ENCODE measurements at places on chromosomes 5 and 9.
A peak's percentile ranks its signal among the peaks of the same experiment; 100 is the strongest.

- DNase-seq, result no peak
Observed at GRCh38 chr9:109198736-109199382, 31.8 kb upstream of the FRRS1L start.

DNA sequence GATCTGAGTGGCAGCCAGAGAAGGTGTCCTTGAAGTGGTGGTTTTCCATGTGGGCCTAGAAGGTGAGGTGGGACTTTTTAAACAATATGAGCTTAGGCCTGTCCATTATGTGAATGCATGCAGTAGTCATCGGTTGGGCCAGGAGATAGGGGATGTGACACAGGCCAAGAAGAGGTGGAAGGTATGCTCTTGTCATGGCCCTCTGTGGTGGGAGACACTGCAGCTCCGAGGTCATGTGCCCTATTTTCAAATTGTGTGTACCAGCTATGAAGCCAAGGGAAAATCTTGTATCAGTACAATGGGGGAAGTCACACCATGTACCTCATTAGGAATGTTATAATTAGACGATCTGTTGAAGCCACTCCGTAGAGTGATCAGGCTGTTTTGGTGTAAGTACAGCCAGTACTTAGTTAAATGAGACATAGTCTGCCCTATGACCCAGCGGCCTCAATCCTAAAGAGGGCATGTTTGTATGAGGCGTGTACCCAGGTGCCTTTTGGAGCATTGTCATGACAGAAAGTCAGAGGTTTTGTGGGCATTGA lies 280.1 kb downstream of the MAST4 start:
- DNase-seq, result no peak

DNA sequence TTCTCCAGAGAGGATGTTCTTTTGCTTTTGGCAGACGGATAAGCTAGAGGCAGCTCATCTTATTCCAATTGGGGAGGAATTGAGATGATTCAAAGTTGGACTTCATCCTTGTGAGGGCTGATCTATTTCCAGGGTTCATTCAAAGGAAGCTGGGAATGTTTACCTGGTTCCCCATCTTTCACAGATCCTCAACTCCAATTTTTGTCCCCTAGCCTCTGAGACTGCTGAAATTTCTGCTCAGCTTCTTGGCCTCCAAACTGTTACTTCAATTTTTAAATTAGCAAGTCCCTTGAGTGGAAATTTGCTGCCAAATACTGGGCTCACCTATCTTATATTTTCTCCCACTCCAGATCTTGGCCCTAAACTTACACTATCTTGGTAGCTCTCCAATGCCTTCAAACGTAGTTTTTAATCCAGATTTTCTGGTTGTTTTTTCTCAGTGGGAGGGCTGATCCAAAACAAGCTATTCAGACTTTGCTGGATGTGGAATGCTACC lies 93.9 kb upstream of the NEK6 start:
- no peak for DNase-seq

GRCh38 chr5:177498013-177498787 lies 796 bp upstream of the PDLIM7 start:
- no peak for DNase-seq

DNA sequence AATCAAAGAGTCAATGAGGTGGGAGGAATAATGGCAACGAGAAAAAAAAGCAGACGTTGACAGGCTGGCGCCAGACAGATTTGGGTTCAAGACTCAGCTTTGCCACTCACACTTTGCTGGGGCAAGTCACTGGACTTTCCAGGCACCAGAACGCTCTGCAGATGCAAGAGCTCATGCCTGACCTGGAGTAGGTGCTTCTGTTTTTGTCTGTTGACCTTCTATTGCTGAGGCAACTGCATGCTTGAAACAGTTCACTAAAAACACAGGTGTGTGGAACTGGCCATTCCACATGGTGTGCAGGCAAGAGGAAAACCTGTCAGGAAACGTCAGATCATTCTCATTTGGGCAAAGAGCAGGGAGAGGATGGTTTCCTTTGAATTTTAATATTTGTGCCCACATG lies 161.2 kb upstream of the SMIM23 start:
- no peak for DNase-seq

GRCh38 chr5:14512574-14512973 lies 69.0 kb upstream of the OTULINL start:
- peak; percentile 18 for DNase-seq

DNA sequence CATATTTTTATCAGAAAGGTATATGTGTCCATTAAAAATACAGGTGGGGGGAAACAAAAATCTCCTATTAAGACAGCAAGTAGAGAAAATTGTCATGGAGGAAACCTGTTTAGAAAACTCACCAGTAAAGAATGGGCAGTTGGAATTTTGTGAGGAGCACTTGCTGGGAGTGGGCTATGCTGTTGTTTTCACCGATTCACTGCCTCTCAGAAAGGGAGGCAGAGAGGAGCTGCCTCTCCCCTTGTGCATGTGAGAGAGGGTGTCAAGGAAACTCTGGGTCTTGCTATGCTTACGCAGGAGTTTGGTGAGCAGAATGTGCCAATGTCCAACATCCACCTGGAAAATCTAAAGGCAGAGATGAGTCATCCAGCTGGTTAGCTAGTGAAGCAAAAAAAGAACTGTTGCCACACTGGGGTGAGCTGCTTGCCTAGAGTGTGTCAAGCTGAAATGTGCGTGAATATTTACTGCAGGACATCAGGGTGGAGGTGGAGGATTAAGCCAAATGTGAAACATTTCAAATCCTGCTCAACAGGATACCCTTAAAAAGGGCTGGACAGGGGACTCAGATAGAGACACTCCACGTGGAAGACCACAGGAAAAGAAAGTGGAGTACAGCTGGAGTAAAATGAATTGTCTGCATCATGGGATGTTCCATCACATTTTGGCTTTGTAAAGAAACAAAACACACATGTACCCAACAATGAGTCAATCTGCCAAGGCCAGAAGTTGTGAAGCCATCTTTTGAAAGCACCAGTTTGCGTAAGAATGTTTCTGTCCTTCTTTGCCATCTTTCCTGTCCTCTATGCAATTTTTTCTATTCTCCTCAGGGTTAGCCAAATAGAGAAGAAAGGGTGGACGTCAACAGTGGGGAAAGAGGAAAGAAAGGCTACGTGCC lies 449.7 kb upstream of the MPDZ start:
- no peak for DNase-seq

GRCh38 chr5:172694541-172694940 lies 53.5 kb downstream of the NEURL1B start:
- no peak for DNase-seq

DNA sequence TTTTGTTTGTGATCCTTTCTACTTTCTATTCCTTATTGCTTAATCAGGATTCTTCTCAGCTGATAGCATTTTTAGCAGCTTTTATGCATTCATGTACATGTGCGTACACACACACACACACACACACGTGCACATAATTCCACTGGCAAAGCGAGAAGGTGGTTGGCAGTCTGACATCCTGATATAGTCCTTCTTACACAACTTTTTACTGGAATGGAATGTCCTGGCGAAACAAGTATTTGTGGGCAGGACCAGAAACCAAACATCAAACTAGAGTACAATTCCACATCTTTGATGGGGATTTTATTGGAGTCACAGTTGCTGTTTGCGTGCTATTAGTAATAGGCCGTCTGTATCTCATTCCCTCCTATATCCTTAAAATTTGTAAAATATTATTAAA lies 356.5 kb downstream of the CCDC171 start:
- DNase-seq, result no peak

DNA sequence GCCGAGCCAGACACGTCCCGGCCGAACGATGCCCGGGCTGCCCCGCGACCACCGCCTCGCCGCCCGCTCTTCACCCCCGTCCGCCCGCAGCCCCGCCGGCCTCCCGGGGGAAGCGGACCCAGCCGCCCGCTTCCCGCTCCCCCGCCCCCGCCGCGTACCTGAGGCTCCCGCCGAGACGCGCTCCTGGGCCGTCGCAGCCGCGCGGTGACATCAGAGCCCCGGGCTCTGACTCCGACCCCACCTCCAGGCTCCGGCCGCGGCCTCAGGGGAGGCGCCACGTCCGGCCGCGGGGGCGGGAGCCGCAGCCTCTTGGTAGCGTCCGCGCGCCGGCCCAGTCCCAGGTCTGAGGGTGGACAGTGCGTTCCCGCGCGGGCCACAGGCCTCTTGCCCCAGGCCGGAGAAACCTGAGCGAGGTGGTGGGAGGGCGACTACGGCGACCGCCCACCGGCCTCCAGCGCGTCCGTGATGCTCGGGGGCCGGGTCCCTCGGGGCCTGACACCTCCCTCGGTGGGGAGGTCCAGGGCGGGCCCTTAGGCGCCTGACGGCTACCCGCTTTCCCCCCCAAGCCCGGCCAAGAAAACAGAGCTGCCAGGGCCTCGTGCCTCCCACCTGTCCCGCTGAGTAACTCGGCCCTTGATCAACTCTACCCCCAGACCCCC lies at the start of gene SHROOM1:
Gene SHROOM1 (minus strand): TSS at position 212 of the 659 bp plus-strand sequence. CDS start 4,507 bp downstream, outside the sequence.
- DNase-seq, result peak; percentile 25

DNA sequence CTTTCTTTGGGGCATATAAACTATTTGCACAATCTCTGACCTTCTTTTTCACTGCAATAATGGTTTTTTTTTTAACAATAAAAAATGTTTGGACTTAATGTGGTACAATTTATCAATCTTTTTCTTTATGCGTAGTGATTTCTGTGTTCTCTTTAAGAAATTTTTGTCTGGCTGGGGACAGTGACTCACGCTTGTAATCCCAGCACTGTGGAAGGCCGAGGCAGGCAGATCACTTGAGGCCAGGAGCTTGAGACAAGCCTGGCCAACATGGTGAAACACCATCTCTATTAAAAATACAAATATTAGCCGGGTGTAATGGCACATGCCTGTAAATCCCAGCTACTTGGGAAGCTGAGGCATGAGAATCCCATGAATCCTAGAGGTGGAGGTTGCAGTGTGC lies 72.3 kb downstream of the STK32A start:
- no peak for DNase-seq

- DNase-seq, result no peak
Observed at GRCh38 chr5:67815455-67816391, 399.8 kb upstream of the PIK3R1 start.

- DNase-seq, result no peak
Observed at GRCh38 chr5:134458234-134459009, 46.7 kb upstream of the CDKN2AIPNL start.

- DNase-seq, result no peak
Observed at GRCh38 chr9:116134975-116135374, 18.6 kb upstream of the PAPPA start.

DNA sequence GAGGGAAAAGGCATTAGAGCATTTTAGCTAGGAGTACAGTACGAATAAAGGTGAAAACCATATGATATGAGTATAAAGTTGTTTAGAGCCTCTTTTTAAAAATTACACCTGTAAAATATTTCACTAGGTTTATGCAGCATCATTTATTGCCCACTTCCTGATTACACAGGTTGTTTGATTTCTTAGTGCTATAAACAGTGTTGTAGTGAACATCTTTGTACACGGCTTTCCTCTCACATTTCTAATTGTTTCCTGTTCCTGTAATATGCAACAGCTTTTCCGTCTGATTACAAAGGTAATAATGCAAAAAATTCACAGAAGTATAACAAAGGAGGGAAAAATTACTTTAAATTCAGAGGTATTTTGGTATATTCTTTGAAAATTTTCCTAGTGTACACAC lies 13.0 kb downstream of the STOM start:
- DNase-seq, result no peak

- no peak for DNase-seq
Observed at GRCh38 chr5:114702136-114702535, 340.3 kb downstream of the KCNN2 start.

DNA sequence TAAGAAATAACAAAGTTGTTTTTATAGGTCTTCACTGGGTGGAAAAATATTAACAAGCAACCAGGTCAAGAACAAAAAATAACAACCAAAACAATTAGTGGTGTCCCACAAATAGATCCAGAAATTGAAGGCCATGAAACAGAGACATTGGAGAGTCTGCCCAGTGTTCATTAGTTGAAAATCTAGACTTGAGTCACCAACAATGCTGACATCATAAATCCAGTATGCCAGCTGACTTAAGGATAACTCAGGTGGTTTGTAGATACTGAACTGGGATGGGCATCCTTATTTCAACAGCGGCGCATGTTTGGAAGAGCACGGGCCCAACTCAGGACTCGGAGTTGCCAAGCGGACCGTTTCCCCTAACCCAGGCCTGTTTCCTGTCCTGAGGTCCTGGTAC lies 80.7 kb upstream of the TNFAIP8 start:
- no peak for DNase-seq

DNA sequence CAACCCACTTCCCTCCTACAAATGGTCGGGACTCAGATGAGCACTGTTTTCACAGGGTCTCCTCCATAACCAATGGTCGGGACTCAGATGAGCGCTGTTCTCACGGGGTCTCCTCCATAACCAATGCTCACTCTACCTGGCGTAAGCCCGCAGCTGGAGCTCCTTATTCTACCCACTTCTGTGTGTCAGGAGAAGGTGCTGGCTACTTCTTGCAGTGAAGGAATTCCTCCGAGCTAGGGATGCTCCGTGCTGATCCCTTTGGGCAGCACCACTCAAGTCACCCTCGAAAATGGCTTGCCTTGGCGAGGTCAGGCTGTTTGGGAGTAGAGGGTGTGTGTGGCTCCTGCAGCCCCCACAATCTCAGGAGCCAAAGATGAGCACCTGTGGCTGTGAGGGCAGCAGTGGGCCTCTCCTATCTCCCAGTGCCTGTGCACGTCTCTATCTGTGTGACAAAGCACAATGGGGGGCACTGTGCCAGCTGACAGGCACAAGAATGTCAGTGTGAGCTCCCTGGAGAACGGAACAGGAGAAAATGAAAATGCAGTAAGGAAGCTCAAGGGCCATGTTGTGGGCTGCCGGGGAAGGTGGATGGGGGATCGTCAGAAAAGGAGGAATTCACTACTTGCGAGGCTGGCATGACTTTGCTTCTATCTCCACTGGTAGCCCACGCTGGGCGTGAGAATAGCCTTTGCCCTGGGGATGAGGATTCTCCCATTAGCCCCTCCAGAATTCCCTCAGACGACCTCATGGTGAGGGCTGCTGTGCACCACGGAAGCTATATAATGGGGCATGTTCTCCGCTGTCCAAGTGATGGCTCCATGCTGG lies 3.9 kb upstream of the BTNL9 start:
- no peak for DNase-seq

GRCh38 chr9:134597041-134597913 lies 44.3 kb upstream of the COL5A1 start:
- no peak for DNase-seq

GRCh38 chr5:43619911-43620310 lies 16.9 kb downstream of the NNT start:
- DNase-seq, result no peak

GRCh38 chr5:170020423-170020822 lies 40.1 kb upstream of the INSYN2B start:
- no peak for DNase-seq

- DNase-seq, result no peak
Observed at GRCh38 chr5:1029945-1030625, 21.5 kb downstream of the NKD2 start.
